ENCODE measurements at places on chromosomes 11 and 22. TPM values are rescaled to one million over a fixed set of nuclear protein-coding genes. Genes with fewer than 3 reads are reported as not detected.

DNA sequence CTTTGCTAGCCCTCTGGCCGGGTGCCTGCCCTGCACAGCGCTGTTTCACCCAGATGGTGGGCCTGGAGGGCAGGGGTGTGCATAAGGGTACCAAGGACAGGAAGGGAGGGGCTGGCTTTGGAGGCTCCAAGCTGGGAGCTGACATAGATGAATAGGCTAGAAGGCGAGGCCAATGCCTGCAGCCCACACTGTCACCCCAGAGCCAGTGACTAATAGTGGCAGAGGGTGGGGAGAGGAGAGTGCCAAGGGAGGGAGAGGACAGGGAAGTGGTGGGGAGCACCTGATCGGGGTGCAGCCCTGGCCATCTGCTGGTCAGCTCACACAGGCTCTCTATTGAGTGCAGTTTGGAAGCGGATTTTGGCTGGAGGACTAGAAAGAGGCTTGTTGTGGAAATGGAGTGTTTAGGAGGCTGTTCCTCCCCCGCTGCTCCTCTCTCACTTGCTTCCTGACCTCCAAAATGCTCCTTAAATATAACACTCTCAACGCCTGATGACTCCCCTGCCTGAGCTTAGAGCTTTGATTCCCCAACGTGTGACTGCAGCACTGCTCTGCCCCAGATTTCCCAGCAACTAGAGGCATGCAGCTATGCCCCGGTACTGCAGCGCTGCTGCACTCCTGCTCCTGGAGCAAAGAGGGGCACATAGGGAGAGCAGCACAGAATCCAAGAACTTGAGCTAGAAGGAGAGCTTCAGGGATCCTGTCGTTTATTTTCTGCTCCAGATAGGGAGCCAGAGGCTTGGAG is 89.2 kb downstream of the GRAMD1B start:
- H3K4me3 ChIP-seq: no peak overlapping the region
- no peak overlapping the region for H3K27ac ChIP-seq
- no peaks in the 10 kb centered on the region for H3K27me3 ChIP-seq
- H3K4me1 ChIP-seq: peaks cover 18% of the 10 kb centered on the region
- DNase-seq: no peak

GRCh38 chr22:24965822-24966626 is 13.5 kb downstream of the KIAA1671 start:
- H3K4me1 ChIP-seq: peaks cover 17% of the 10 kb centered on the region
- no peak for DNase-seq
- H3K27me3 ChIP-seq: no peaks in the 10 kb centered on the region
- no peak overlapping the region for H3K4me3 ChIP-seq
- H3K27ac ChIP-seq: no peak overlapping the region

DNA sequence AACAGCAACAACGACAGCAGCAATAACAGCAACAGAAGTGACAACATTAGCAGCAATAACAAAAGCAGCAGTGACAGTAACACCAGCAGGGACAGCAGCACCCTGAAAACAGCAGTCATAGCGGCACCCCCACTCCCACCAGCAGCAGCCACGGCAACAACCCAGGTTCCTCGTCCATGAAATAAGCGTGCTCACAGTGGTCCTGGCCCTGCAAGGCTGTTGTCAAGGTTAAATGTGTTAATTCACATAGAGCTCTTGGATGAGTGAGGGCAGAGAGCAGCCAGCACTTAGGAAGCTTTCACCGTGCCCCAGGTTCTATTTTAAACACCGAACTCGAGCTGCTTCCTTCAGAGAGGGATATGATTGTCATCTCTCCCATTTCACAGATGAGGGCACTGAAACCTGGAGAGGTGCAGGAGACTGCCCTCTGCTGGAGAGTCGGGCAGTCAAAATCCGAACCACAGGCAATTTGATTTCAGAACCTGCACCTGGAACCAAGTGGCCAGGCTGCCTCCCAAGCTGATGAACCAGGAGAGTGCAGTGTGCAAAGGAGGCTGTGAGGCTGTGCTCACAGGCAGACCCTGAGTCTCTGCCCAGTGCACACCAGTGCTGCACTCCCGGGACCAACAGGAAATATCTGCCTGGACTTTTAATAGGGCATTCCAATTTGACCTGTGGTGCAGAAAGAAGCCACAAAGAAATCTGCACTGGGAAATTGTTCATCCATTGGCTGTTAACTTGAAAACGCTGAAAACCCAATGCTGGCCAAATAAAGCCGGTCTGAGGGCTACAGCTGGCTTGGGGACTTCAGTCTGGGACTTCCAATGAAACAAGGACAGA is 22.9 kb upstream of the FGF3 start:
- peaks cover 13% of the 10 kb centered on the region for H3K4me1 ChIP-seq
- DNase-seq: no peak
- no peak overlapping the region for H3K4me3 ChIP-seq

Gene MMP3
- not detected for total RNA-seq

DNA sequence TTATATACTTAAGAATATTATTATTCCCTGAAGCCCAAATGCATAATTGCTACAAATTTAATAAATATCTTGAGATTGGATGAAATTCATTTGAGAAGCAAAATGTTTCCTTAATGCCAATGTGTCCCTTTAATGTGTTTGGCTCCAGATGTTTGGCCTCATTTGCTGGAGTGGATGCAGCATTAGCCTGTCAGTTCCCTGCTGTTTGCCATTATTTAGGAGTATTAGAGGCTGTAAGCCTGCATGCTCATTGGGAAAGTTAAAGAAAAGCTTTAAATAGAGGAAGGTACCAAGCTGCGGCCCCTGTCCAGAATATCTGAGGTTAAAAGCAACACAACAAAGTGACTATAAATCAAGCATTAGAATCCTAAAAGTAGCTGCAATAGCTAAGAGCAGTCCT is 54.8 kb upstream of the PITPNB start:
- no peak for DNase-seq
- no peaks in the 10 kb centered on the region for H3K27me3 ChIP-seq
- H3K27ac ChIP-seq: no peak overlapping the region
- no peak overlapping the region for H3K4me3 ChIP-seq

DNA sequence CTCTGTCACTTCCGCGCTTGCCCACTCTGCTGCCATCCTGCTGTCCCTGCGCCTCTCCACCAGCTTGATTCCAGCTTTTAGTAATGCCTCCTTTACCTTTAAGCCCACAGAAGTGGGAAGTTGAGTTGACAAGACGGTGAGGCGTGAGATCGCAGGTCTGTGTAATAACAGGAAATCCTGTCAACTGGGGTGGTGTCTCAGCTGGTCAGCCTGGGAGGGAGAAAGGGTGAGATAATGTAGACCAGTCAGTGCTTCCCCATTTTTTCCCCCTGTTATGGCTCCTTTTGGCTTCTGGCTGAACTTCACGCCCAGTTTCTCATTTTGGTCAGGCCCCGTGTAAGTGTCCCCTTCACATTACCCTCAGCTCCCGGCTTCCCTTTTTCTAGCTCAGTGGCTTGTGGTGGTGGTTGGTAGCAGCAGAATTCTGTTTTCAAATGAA is 98.9 kb downstream of the TRAF6 start:
- DNase-seq: no peak
- no peaks in the 10 kb centered on the region for H3K27me3 ChIP-seq
- no peak overlapping the region for H3K27ac ChIP-seq
- no peaks in the 10 kb centered on the region for H3K4me1 ChIP-seq
- H3K4me3 ChIP-seq: no peak overlapping the region

Gene OR4A16
- total RNA-seq: not detected

GRCh38 chr11:76277298-76278175 is 71.2 kb upstream of the WNT11 start:
- H3K27me3 ChIP-seq: no peaks in the 10 kb centered on the region
- H3K27ac ChIP-seq: no peak overlapping the region
- DNase-seq: no peak
- H3K4me1 ChIP-seq: no peaks in the 10 kb centered on the region
- no peaks in the 10 kb centered on the region for H3K36me3 ChIP-seq
- H3K4me3 ChIP-seq: no peak overlapping the region

DNA sequence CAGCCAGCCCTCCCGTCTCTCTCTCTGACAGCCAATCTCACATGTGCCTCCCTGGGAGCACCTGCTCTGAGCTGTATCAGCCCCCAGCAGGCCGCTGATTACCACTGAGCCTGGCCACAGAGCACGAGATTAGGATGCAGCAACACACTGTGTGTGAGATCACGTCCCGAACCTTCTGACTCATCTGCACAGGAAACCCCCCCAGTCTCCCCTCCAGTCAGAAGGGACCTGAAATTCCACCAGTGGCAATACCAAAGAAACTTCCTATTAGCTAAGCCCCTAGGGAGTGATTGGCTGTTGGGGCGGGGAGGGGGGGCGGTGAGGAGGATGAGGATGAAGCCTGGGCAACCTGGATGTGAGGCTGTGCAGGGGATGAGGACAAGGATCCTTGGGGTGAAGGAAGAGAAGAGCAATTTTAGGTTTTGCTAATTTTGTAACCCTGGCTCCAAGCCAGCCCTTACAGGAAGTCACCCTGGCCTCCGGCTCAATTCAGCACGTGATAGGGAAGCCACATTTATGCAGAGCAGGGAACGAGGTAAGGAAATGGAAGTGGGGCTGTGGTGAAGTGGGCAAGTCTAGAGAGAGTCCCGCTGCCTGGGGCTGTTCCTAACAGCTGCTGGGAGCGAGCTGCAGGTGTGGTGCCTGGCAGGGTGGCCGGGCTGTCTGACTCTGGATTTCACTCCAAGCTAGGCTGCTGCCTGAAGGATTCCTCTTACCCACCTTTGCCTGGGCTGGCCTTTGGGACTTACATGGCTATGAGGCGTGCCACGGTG is 1.9 kb downstream of the SLC43A3 start:
- peak overlapping the region; percentile 34 for H3K4me3 ChIP-seq
- no peak for DNase-seq
- peaks cover 8% of the 10 kb centered on the region for H3K36me3 ChIP-seq
- peaks cover 16% of the 10 kb centered on the region for H3K27me3 ChIP-seq

Gene LARGE1
- total RNA-seq: 34.5 TPM

Gene OTOG
- not detected for total RNA-seq

Gene LGALS12
- total RNA-seq: not detected

Gene NAALADL1
- total RNA-seq: 0.35 TPM

Gene OR4C16
- total RNA-seq: not detected

Gene CNIH2
- 46.0 TPM for total RNA-seq

Measured in neural crest cell (in vitro differentiated cells).